ENCODE measurements at places on chromosomes 6 and 20.

DNA sequence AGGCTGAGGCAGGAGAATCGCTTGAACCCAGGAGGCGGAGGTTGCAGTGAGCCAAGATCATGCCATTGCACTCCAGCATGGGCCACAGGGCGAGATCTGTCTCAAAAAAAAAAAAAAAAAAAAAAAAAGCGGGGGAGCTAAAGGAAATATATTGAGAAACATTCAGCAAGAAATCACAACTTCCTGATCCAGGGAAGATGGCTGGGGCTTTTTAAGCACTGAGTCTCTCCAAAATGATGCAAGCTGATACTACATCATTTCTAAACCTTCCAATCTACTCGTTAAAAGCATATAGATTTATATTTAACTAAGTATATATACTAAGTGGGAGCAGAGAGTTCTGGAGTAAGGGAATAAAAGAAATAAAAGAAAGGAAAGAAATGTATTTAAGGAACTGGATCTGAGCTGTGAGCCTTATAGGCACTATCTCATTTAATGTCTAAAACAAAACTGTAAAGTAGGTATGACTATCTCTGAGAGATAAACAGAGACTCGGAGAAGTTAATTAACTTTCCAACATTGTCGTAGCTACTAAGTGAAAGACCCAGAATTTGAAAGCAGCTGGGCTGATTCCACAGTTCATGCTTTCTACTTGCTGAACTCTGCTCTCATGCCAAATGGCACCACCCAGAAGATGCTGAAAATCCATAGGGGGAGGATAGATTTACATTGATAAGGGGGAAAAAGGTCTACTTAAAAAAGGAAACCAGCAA, 215.0 kb upstream of the MARCKS start:
- H3K36me3 ChIP-seq: no peaks in the 10 kb centered on the region
- peaks cover 33% of the 10 kb centered on the region for H3K4me1 ChIP-seq
- no peak overlapping the region for H3K4me3 ChIP-seq
- DNase-seq: no peak

- H3K27me3 ChIP-seq: no peaks in the 10 kb centered on the region
- no peak overlapping the region for H3K4me3 ChIP-seq
- no peaks in the 10 kb centered on the region for H3K36me3 ChIP-seq
- no peak overlapping the region for H3K27ac ChIP-seq
- DNase-seq: no peak
These were observed 148.4 kb upstream of the RIMS1 start for GRCh38 chr6:71737953-71738352.

GRCh38 chr6:112311950-112312547, 35.1 kb upstream of the RFPL4B start:
- no peak overlapping the region for H3K27ac ChIP-seq
- no peak for DNase-seq
- H3K36me3 ChIP-seq: no peaks in the 10 kb centered on the region
- no peaks in the 10 kb centered on the region for H3K27me3 ChIP-seq

DNA sequence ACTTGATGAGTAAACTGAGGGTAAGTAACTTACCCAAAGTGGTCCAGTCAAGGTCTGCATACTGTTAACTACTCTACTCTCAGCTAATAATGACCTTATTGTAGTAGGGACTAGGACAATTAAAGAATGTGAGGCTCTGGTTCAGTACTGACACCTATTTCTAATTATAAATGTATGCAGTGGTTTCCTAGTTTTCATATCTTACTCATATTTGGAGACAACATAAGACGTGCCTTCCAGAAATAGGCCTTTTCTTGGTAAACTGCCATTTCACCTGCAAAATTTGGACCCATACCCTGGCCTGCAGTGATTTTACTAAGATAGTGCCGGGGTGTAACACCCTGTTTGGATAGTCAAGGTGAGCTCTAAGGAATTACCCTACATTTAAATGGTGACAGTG, 24.7 kb downstream of the GJA1 start:
- H3K4me1 ChIP-seq: no peaks in the 10 kb centered on the region
- no peak overlapping the region for H3K27ac ChIP-seq
- no peak overlapping the region for H3K4me3 ChIP-seq
- no peak for DNase-seq
- H3K36me3 ChIP-seq: no peaks in the 10 kb centered on the region

- H3K4me1 ChIP-seq: peaks cover 22% of the 10 kb centered on the region
- no peaks in the 10 kb centered on the region for H3K36me3 ChIP-seq
- peaks cover 4% of the 10 kb centered on the region for H3K27me3 ChIP-seq
- no peak overlapping the region for H3K4me3 ChIP-seq
- DNase-seq: no peak
These were observed 13.2 kb upstream of the ARMC12 start for GRCh38 chr6:35723587-35723986.

GRCh38 chr6:19866173-19866984, 29.2 kb downstream of the ID4 start:
- no peaks in the 10 kb centered on the region for H3K36me3 ChIP-seq
- no peak overlapping the region for H3K27ac ChIP-seq
- H3K27me3 ChIP-seq: peaks cover 22% of the 10 kb centered on the region
- H3K4me1 ChIP-seq: peaks cover 5% of the 10 kb centered on the region
- no peak for DNase-seq

GRCh38 chr6:125293587-125293986, 8.2 kb downstream of the HDDC2 start:
- DNase-seq: no peak
- H3K27ac ChIP-seq: no peak overlapping the region
- H3K36me3 ChIP-seq: peaks cover 80% of the 10 kb centered on the region
- H3K4me3 ChIP-seq: no peak overlapping the region

DNA sequence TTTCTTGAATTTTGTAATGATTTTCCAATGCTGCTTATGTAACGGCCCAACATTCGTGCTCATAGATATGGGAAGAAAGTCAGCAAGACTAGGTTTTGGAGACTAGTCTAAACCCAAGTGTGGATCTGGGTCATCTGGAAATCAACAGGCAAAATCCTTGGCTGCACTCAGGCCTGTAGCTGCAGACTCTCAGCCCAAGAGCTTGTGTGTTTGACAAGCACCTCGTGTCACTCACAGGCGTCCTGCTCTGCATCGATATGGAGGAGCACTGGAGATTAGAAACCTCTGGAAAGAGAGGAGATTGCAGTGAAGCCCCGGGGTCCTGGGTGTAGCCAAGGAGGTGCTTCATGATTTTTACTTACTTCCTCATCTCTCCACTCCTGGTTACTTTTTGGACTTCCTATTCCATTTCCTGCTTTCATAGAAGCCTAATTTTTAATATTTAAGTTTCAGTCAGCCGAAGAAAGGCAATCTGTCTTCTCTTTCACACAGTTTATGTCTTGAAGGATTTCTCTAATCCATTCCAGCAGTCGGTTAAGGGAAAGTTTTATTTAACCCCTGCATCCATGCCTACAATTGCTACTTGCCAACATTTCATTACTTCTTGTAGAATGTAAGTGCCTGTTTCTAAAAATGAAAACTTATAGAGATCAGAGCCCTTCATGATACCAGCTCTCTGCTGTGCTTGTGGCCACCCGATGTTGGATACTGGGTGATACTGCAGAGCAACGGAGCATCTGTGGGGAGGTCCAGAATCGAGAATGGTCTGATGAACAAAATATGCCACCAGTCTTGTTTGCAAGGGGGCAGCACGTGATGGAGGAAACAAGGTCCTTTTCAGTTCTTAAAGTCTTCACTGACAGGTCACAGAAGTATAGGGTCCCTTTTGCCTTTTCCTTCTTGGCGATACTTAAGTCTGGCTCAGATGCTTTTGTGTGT, 296.3 kb downstream of the QKI start:
- no peak for DNase-seq
- no peak overlapping the region for H3K27ac ChIP-seq
- 0 out of 2 replicates have a peak, but pooled peaks cover 5% of the 10 kb centered on the region for H3K4me1 ChIP-seq
- no peaks in the 10 kb centered on the region for H3K27me3 ChIP-seq

DNA sequence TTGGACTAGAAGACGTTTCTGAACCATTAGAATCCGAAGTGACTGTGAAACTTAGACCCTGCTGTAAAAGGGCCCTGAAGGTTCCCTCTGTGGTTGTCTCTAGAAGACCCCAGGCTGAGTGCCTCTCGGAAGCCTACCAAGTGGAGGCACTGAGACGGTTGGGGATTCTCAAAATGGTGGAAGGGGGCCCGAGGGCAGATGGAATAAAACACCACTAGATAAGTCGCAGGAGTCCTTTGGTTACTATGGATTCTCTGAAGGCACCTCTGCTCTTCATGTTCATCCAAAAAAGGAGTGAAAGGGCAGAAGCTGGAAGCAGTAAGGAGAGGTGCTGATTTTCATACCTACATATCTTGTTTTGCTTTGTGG, 4.0 kb upstream of the TFAP2D start:
- H3K27me3 ChIP-seq: peaks cover 55% of the 10 kb centered on the region
- H3K36me3 ChIP-seq: no peaks in the 10 kb centered on the region

DNA sequence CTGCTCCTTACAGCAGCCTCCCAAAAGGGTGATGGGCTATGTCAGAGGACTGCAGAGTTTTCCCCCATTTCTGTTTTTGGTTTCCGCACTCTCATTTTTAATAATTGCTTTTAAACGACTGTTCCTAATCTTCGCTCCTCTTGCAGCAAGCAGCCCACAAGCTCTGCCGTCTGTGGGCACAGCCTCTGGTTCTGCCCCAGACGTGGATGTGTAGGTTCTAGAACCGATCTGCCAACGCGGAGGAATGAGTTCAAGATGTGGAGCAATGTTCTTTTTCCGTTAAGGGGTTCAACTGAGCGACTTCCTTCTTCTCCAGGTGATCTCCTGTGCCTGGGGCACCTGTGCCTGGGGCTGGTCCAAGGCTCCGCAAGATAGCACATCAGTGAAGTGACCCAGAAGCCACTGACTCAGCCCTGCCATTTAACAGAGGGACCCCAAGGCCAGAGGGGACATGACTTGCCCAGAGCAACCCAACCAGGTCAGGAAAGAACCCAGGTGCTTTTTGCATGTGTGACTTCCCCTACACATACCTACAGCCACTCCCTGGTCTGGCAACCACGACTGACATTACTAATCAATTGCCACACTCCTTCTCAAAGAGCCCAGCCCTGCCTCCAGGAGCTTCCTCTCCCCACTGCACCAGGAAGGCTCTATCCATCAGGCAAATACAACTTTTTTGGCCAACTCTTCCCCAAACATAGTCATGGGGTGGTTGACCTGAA, 22.7 kb downstream of the PMEPA1 start:
- H3K4me3 ChIP-seq: no peak overlapping the region
- H3K27ac ChIP-seq: no peak overlapping the region
- no peaks in the 10 kb centered on the region for H3K27me3 ChIP-seq
- H3K36me3 ChIP-seq: no peaks in the 10 kb centered on the region
- no peak for DNase-seq

DNA sequence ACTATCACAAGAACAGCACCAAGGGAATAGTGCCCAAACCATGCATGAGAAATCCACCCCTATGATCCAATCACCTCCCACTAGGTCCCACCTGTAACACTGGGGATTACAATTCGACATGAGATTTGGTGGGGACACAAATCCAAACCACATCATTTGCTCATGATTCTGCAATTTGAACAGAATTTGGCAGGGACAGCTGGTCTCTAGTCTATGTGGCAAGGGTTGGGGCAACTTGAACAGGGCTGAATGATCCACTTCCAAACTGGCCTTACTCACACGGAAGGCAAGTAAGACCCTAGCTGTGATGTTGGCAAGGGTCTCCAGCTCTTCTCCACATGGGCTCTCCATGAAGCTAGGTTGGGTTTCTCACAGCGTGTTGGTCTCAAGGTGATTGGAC, 10.1 kb upstream of the FKBP5 start:
- no peak overlapping the region for H3K27ac ChIP-seq
- no peaks in the 10 kb centered on the region for H3K27me3 ChIP-seq
- no peaks in the 10 kb centered on the region for H3K36me3 ChIP-seq
- no peak overlapping the region for H3K4me3 ChIP-seq
- no peak for DNase-seq
- H3K4me1 ChIP-seq: no peaks in the 10 kb centered on the region

DNA sequence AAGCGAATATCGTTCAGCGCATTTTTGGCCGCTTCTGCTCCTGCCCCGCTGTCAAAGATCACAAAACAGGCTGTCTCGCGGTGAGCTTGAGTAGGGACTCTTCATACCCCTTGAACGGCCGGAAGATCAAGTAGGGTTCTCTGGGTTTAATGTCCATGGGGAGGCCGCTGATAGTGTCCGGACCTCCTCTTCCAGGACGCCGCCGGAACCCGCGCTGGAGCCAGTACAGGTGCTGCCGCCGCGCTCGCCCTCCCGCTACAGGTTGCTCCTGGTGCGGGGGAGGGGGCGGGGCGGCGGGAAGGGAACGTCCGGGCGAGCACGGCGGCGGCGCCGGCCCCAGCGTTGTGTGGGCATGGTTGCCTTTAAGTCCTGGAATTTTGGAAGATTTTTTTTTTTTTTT, 67.4 kb downstream of the KHDC1L start:
- no peaks in the 10 kb centered on the region for H3K27me3 ChIP-seq
- H3K4me1 ChIP-seq: no peaks in the 10 kb centered on the region
- no peak overlapping the region for H3K4me3 ChIP-seq
- H3K36me3 ChIP-seq: no peaks in the 10 kb centered on the region
- DNase-seq: no peak
- H3K27ac ChIP-seq: no peak overlapping the region

GRCh38 chr6:158758941-158759479, 60.2 kb downstream of the EZR start:
- no peaks in the 10 kb centered on the region for H3K27me3 ChIP-seq
- H3K4me3 ChIP-seq: no peak overlapping the region
- H3K36me3 ChIP-seq: peaks cover 38% of the 10 kb centered on the region
- no peak for DNase-seq

- no peak overlapping the region for H3K27ac ChIP-seq
- H3K36me3 ChIP-seq: no peaks in the 10 kb centered on the region
- no peak for DNase-seq
- H3K27me3 ChIP-seq: no peaks in the 10 kb centered on the region
- no peak overlapping the region for H3K4me3 ChIP-seq
- H3K4me1 ChIP-seq: peaks cover 34% of the 10 kb centered on the region
These were observed 20.5 kb downstream of the NCOA7 start for GRCh38 chr6:125811259-125811658.

- no peaks in the 10 kb centered on the region for H3K27me3 ChIP-seq
- DNase-seq: no peak
- no peaks in the 10 kb centered on the region for H3K36me3 ChIP-seq
- H3K4me3 ChIP-seq: no peak overlapping the region
- H3K4me1 ChIP-seq: peaks cover 29% of the 10 kb centered on the region
These were observed 497.4 kb upstream of the SULF2 start for GRCh38 chr20:48282591-48283228.

DNA sequence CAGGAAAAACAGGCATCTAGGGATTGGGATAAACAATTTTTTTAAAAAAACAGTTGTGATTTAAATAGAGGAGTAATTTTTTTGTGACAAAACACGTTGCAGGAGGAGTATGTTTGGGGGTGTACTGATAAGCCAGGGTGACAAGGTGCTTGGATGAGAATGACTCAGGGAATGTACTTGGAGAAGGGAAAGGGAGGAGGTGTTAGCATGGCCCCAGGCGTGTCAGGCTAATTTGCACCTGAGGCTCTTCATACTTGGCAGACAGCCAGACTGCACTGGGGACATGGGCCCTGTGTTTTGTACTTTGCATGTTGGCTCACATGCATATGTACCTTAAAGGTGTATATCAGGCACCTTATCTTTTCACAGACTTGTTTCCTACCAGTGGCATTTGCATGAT, 22.8 kb downstream of the PANK2 start:
- H3K36me3 ChIP-seq: peaks cover 94% of the 10 kb centered on the region
- no peak for DNase-seq
- H3K4me1 ChIP-seq: no peaks in the 10 kb centered on the region
- no peaks in the 10 kb centered on the region for H3K27me3 ChIP-seq

- H3K4me3 ChIP-seq: no peak overlapping the region
- no peak overlapping the region for H3K27ac ChIP-seq
- no peaks in the 10 kb centered on the region for H3K27me3 ChIP-seq
- no peaks in the 10 kb centered on the region for H3K4me1 ChIP-seq
- no peak for DNase-seq
These were observed 994.7 kb upstream of the EPHA7 start for GRCh38 chr6:94414041-94414440.

Data from SJSA1 (cell line).